ENCODE measurements at places on chromosomes 7 and 10. TPM values are rescaled to one million over a fixed set of nuclear protein-coding genes. Genes with fewer than 3 reads are reported as not detected.

DNA sequence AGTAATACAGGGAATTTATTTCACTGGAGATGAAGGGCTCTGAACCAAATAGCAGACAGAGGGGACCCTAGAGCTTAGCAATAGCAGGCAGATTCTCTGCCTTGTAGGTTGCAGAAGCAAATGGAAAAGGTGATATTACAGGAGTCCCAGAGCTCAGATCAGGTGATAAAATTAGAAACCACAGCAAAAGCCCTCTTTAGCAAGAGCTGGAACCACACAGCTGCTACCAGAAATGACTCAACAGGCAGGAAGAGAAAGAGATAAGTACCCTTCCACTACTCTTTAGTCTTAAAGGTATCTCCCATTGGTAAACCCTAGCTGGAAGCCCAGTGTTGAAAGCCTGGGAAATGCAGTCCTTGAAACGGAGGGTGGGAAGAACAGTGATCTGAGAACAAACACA is 535.6 kb upstream of the GHITM start:
- H3K4me1 ChIP-seq, result no peaks in the 10 kb centered on the region
- H3K27ac ChIP-seq, result no peak overlapping the region
- no peak overlapping the region for H3K4me3 ChIP-seq
- H3K27me3 ChIP-seq, result no peaks in the 10 kb centered on the region
- H3K36me3 ChIP-seq, result no peaks in the 10 kb centered on the region

- no peaks in the 10 kb centered on the region for H3K36me3 ChIP-seq
- no peak overlapping the region for H3K27ac ChIP-seq
- no peak for DNase-seq
- H3K27me3 ChIP-seq, result no peaks in the 10 kb centered on the region
Measured at GRCh38 chr10:82660986-82661385, 786.0 kb downstream of the NRG3 start.

DNA sequence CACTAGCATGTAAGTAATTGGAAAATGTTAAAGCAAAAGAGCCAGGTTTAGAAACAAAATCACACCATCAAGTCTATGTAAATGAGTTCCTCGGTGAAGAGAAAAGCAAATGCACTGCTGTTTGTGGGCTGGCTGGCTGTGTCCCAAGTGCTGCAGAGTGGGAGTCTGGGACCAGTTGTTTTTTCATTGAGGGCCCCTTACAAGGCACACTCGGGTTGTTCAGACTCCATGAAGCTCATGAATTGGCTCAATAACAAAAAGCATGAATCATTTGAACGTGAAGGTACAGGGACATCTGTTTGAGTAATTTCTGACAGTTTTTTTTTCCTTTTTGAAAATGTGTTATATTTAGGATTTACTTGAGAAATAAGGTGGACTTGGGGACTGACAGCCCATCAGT is 28.0 kb downstream of the GRK5 start:
- H3K4me1 ChIP-seq, result peaks cover 5% of the 10 kb centered on the region
- H3K4me3 ChIP-seq, result no peak overlapping the region
- no peaks in the 10 kb centered on the region for H3K36me3 ChIP-seq
- no peak for DNase-seq
- H3K27me3 ChIP-seq, result no peaks in the 10 kb centered on the region
- no peak overlapping the region for H3K27ac ChIP-seq

GRCh38 chr10:17665747-17666146 is 21.8 kb downstream of the STAM start:
- DNase-seq, result no peak
- H3K36me3 ChIP-seq, result no peaks in the 10 kb centered on the region
- peaks cover 12% of the 10 kb centered on the region for H3K4me1 ChIP-seq
- H3K27ac ChIP-seq, result no peak overlapping the region

GRCh38 chr7:16135658-16136057 is 285.7 kb downstream of the CRPPA start:
- no peaks in the 10 kb centered on the region for H3K4me1 ChIP-seq
- no peak overlapping the region for H3K4me3 ChIP-seq
- no peaks in the 10 kb centered on the region for H3K27me3 ChIP-seq
- H3K27ac ChIP-seq, result no peak overlapping the region

Gene MALRD1
- not detected for total RNA-seq

Gene KCTD7
- 1.4 TPM for total RNA-seq

Gene ADAM8
- total RNA-seq, result 4.4 TPM
